Activated CD4-positive, alpha-beta T cell treated with anti-CD3 and anti-CD28 coated beads, Interleukin-2, amount 10 ng/mL, durations not matched to agents 24 days and 14 days (primary cell): ENCODE measurements at places on chromosomes 2 and 18.

GRCh38 chr2:33505966-33506365, 29.5 kb downstream of the RASGRP3 start:
- no peak for DNase-seq

GRCh38 chr2:140718999-140719398, 1411.8 kb downstream of the LRP1B start:
- no peak for DNase-seq

DNA sequence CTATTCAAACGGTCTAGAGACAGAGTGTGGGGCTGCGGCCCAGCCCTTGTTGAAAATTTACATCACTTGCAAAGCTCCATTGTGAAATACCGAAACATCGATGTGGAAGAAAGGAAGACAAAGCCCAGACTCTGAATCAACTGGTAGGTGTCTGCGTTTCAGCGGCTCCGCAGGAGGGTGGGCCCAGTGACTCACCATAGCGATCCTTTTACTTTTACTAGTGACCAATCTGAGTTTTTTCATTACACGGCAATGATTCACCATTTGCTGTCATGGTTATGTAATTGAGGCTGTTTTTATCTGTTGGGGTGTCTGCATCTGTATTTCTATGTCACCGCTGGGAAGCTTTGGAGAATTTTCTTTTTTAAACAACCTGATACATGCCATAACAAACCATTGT, 66.6 kb upstream of the ODC1 start:
- no peak for DNase-seq

DNA sequence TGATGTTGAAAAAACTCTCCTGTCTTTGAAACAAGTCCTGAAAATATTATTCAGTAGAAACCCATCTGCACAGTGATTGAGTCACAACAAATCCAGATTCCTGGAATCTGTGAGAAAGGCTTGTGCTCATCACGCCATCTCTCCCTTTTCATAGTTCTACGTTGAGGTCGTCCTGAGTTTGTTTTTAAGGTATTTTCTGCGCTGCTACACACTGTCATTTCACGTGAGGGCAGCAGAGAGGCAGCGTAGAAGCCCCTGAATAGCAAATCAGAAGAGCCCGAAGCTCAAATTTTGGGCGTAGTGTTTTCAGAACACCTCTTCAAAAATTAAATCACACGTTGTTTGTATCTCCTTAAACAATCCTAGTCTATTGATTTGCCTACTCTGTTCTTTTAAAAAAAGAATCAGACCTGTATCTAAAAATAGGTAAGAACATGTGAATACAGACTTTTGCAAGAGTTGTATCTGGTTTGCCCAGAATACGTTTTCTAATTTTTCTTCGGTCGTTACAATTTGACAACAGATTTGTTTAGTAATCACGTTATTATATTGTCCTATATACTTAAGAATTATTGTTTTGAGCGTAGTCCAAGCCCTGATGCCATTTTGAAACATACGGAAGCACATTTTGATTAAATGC, 61.6 kb upstream of the SLC38A11 start:
- peak; percentile 64 for DNase-seq

DNA sequence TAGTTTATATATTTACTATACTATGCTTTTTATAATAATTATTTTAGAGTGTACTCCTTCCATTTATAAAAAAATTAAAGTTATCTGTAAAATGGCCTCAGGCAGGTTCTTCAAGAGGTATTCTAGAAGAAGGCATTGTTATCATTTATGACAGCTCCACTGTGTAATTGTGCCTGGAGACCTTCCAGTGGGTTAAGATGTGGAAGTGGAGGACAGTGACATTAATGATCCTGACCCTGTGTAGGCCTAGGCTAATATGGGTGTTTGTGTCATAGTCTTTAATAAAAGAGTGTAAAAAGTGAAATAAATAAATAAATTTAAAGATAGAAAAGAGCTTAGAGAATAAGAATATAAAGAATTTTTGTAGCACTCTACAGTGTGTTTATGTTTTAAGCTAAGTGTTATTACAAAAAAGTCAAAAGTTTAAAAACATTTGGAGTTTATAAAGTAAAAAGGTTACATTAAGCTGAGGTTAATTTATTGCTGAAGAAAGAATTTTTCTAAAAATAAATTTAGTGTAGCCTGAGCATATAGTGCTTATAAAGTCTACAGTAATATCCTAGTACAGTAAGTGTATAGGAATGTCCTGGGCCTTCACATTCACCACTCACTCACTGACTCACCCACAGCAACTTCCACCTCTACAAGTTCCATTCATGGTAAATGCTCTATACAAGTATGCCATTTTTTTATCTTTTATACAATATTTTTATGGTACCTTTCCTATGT, 190.0 kb upstream of the SESTD1 start:
- no peak for DNase-seq
